Smooth muscle cell of the pulmonary artery (primary cell): ENCODE measurements at places on chromosomes 3 and 15. TPM values are rescaled to one million over a fixed set of nuclear protein-coding genes. Genes with fewer than 3 reads are reported as not detected.

The SPSB4 gene
- not detected in 2 replicates for total RNA-seq

The DUOXA2 gene
- not detected in 2 replicates for total RNA-seq

The CYP1A2 gene
- total RNA-seq, result not detected in 2 replicates

The MOBP gene
- not detected in 2 replicates for total RNA-seq

The TMEM158 gene
- total RNA-seq, result 17.7 and 112 TPM in 2 replicates

The ZNF654 gene
- 20.1 and 38.5 TPM in 2 replicates for total RNA-seq

The GOLGA6L4 gene
- total RNA-seq, result 0.85 and 1.1 TPM in 2 replicates

The GABRB3 gene
- total RNA-seq, result 0.66 and 1.3 TPM in 2 replicates
